ENCODE measurements at places on chromosomes 2 and 18. TPM values are rescaled to one million over a fixed set of nuclear protein-coding genes. Genes with fewer than 3 reads are reported as not detected.

- no peak overlapping the region for H3K4me3 ChIP-seq
- no peak for DNase-seq
- H3K27me3 ChIP-seq, result no peaks in the 10 kb centered on the region
- H3K27ac ChIP-seq, result no peak overlapping the region
- peaks cover 20% of the 10 kb centered on the region for H3K4me1 ChIP-seq
These were observed 61.0 kb downstream of the MAP3K20 start for GRCh38 chr2:173136599-173136998.

COL5A2 gene
- 1.1 TPM for total RNA-seq

IL1F10 gene
- total RNA-seq, result not detected

LYG1 gene
- 2.5 TPM for total RNA-seq

DNA sequence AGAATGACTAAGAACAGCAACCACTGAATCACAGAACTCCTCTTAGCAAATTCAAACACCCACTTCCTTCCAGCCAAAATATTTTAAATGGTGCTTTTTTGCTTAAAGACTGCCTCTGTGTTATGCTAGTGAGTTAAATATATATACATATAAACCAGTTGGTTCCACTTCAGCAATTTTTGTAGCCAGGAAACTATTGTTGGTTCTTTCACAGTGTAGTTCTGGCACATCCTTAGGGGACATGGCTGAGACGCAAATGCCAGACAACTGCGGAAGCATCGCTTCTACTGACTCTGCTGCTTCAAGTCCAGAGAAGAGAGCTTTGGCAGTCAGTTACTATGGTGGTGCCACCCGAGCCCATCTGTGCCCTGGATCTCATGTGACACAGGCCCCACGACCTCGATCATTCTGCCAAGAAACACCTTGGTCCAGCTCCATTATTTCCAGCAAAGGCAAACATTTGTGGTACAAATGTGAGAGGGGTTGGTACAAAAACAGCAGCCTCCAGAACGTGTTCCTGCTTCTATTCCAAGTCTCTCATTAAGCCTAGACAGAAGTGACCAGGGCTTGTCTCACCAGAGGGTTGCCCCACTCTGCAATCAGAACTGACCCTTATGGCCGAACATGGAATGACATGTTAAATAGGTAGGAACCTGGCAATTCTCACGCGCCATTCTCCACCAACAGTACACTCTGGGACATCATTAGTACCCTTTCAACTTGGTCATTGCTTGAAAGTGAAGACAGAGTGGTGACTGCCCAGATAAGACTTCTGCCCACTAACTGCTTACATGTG lies 117.8 kb upstream of the NRP2 start:
- H3K27me3 ChIP-seq, result no peaks in the 10 kb centered on the region
- no peaks in the 10 kb centered on the region for H3K36me3 ChIP-seq
- no peak overlapping the region for H3K27ac ChIP-seq
- H3K4me3 ChIP-seq, result no peak overlapping the region
- H3K4me1 ChIP-seq, result no peaks in the 10 kb centered on the region

DNA sequence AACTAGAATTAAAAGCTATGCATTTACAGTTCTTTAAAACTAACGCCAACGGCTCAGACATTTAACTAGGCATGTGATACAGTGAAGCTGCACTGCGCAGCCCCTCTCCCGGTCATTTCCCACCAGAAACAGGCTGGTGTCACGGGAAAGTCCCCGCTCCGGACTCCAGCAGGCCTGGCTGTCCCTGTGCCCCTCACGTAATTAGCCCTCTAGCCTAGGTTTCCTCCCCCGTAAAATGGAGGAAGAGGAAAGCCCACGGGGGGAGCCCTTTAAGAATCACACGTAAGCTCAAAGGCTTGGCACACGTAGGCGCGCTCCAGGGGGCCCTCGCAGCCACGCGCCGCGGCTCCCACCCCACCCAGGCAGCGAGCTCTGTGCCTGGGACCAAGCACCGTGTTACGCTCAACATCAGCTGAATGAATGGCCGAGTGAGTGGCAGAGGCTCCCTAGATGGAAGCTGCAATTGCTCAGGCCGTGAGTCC lies 48.0 kb downstream of the KCNIP3 start:
- no peak overlapping the region for H3K27ac ChIP-seq
- H3K27me3 ChIP-seq, result peaks cover 4% of the 10 kb centered on the region
- no peaks in the 10 kb centered on the region for H3K36me3 ChIP-seq
- peak overlapping the region; percentile 37 for H3K4me3 ChIP-seq
- DNase-seq, result no peak

DPP4 gene
- 38.5 TPM for total RNA-seq

DNA sequence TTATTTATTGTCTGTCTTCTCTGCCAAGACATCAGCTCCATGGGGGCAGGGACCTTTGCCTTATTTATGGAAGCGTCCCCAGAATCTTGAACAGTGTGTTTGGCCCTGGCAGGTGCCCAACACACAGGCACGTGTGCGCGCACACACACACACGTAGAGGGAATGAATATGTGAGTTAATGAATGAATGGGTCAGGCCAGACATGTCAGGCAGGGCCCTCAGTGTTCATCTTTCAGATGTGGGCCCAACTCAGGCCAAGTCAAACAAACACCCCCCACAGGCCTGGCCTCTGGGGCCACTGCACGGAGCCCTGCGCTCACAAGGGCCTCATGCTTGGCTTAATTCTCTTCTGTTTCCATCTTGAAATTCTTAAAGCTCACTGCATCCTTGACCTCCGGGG lies 54.1 kb downstream of the DYSF start:
- no peaks in the 10 kb centered on the region for H3K27me3 ChIP-seq
- no peak overlapping the region for H3K4me3 ChIP-seq
- no peaks in the 10 kb centered on the region for H3K36me3 ChIP-seq
- no peak for DNase-seq

DNA sequence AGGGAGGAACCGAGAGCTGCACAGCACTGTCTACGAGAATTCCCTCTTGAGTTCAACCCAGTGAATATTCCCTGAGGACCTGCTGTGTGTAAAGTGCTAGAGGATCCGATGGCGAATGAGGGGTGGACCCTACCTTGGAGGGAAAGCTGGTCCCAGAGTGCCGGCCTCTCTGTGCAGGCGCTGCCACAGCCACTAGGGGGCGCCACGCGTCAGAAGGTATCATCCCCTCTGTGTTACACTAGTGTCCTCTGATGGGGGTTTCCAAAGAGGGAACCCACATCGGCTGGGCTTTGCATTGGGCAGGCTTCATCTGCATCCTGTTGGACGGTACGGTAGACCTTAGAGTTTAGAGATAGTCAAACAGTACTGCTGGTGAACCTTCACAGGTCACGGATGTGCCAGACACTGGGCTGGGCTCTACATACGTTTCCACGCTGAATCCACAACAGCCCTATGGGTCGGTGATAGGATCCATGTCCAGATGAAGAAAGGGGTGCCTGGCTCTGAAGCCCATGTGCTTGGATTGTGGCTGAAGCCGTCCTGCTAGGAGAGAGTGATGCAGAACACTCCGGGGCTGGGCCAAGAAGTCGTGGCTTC lies 39.0 kb downstream of the COA5 start:
- no peaks in the 10 kb centered on the region for H3K4me1 ChIP-seq
- peaks cover 97% of the 10 kb centered on the region for H3K36me3 ChIP-seq
- H3K27me3 ChIP-seq, result no peaks in the 10 kb centered on the region
- no peak overlapping the region for H3K4me3 ChIP-seq

RGPD4 gene
- total RNA-seq, result 0.09 TPM

DNA sequence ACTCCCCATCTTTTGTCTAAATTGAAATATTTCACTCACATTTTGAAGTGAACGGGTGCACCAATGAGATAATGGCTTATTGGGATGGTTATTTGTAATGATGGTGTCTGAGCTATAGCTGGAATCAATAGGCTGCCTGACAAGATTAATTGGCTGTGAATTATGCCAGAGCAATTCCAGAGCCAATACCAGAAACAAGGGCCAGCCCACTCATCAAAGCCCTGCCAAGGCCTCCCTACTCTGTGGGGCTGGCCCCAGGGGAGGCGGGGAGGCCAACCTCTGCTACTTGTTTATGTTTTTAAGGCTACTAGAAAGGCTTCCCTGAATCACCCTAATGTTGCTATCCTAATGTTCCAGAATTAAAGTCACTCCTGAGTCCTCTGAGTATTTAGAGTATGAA lies 29.1 kb upstream of the NEMP2 start:
- H3K4me3 ChIP-seq, result no peak overlapping the region
- H3K27ac ChIP-seq, result no peak overlapping the region
- H3K36me3 ChIP-seq, result no peaks in the 10 kb centered on the region
- no peak for DNase-seq
- H3K27me3 ChIP-seq, result no peaks in the 10 kb centered on the region

LHCGR gene
- not detected for total RNA-seq

ECEL1 gene
- not detected for total RNA-seq

GRCh38 chr2:159065313-159065712 lies 96.9 kb downstream of the TANC1 start:
- no peak for DNase-seq
- no peak overlapping the region for H3K4me3 ChIP-seq
- H3K27ac ChIP-seq, result no peak overlapping the region
- no peaks in the 10 kb centered on the region for H3K4me1 ChIP-seq

SLC40A1 gene
- 30.0 TPM for total RNA-seq

PTPRN gene
- not detected for total RNA-seq

IL1RL2 gene
- total RNA-seq, result 0.23 TPM

DNA sequence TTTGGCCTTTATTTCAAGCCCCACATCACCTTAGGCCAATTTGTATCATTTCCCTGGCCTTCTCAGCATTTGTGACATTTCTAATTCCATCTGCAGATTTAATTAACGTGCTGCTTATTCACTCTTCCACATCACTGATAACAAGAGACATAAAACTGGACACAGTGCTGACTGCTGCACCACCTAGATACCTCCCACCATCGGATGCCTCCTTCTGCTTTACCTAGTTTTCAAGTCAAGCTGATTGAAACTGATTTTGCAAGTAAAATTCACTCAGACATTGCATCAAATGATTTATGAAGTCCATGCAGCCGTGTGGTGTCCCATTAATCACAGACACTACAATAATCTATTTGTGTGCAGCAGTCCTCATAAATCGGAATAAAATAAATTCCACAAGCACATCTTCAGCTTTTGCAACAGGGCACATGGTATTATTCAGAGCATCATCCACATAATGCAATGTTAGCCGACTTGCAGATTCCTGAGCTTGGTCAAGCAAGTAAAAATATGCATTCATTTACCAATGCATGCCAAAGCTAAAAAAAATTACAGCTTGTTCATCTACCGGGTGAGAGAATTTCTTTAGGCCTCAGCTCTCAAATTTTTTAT lies 15.9 kb upstream of the CRIM1 start:
- H3K4me1 ChIP-seq, result no peaks in the 10 kb centered on the region
- no peak overlapping the region for H3K27ac ChIP-seq
- no peaks in the 10 kb centered on the region for H3K27me3 ChIP-seq
- H3K36me3 ChIP-seq, result no peaks in the 10 kb centered on the region

DNA sequence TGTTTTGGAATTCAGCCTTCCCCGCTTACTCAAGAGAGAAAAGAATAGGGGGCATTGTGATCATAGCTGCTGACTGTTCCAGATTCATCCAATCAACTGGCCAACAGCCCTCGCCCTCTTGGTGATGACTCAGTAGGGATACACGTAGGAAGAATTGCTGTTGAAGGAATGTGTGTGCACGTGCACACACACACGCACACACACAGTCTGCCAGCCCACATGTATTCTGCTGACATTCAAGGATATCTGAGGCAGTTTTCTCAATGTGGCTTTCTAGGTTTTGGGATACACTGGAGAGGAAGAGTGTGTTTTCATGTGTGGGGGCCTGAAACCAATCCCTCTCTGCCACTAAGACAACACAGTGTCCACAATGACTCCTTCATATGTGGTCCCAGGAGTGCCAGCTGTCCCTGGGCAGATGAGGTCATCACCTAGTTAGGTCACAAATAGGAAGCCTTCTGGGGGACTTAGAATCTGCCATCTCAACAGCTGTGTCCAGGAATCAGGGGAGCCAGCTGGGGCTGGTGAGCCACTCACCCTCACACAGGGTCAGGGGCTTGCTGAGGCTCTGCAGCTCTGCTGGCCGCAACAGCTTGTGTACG lies 352.6 kb downstream of the SS18 start:
- H3K4me1 ChIP-seq, result no peaks in the 10 kb centered on the region
- no peak overlapping the region for H3K27ac ChIP-seq
- no peak for DNase-seq
- no peaks in the 10 kb centered on the region for H3K36me3 ChIP-seq
- H3K27me3 ChIP-seq, result no peaks in the 10 kb centered on the region

GRCh38 chr18:45771587-45772480 lies 47.9 kb downstream of the SLC14A1 start:
- no peak overlapping the region for H3K4me3 ChIP-seq
- DNase-seq, result no peak

- no peak overlapping the region for H3K27ac ChIP-seq
These were observed 117.1 kb upstream of the DTNA start for GRCh38 chr18:34592961-34593382.

GRCh38 chr2:144554492-144555210 lies 34.7 kb upstream of the ZEB2 start:
- H3K36me3 ChIP-seq, result no peaks in the 10 kb centered on the region
- H3K4me1 ChIP-seq, result no peaks in the 10 kb centered on the region
- DNase-seq, result no peak
- H3K27ac ChIP-seq, result no peak overlapping the region
- no peaks in the 10 kb centered on the region for H3K27me3 ChIP-seq
- H3K4me3 ChIP-seq, result no peak overlapping the region

- H3K4me1 ChIP-seq, result no peaks in the 10 kb centered on the region
- H3K27ac ChIP-seq, result no peak overlapping the region
- no peak for DNase-seq
- H3K27me3 ChIP-seq, result no peaks in the 10 kb centered on the region
These were observed 133.9 kb upstream of the KLHL14 start for GRCh38 chr18:32906506-32907310.

DNA sequence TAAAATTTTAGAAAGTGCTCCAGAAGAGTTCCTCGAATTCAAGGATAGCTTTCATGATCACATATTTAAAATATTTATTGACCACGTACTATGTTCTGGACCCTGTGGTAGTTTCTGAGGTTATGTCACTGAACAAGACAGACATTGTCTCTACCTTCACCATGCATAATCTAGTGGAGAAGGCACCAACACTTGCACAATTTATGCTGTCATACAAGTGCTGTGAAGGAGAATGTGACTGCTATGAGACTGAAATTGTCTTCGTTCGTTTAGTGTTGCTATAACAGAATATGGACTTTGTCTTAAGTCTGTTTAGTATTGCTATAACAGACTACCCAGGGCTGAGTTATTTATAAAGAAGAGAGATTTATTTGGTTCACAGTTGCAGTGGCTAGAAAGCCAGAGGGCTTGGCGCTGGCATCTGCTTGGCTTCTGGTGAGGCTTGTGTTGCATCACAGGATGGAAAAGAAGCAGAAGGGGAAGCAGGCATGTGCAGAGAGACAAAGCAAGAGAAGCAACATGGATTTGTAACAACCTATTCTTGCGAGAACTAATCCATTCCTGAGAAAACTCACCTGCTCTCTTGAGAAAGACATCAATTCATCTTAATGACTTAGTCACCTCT lies 50.0 kb upstream of the RFX8 start:
- H3K4me3 ChIP-seq, result no peak overlapping the region
- no peak overlapping the region for H3K27ac ChIP-seq
- no peaks in the 10 kb centered on the region for H3K27me3 ChIP-seq

GRCh38 chr2:115165529-115166109 lies 723.2 kb downstream of the DPP10 start:
- H3K4me1 ChIP-seq, result no peaks in the 10 kb centered on the region
- no peak for DNase-seq
- no peak overlapping the region for H3K27ac ChIP-seq
- no peaks in the 10 kb centered on the region for H3K36me3 ChIP-seq
- H3K27me3 ChIP-seq, result no peaks in the 10 kb centered on the region

SCN9A gene
- not detected for total RNA-seq
